C1 segment of cervical spinal cord (tissue), 14 donors: ENCODE measurements at places on chromosomes 12 and 14.

- DNase-seq, result no peak
Measured at GRCh38 chr14:77561881-77562280, 54.6 kb downstream of the SPTLC2 start.

DNA sequence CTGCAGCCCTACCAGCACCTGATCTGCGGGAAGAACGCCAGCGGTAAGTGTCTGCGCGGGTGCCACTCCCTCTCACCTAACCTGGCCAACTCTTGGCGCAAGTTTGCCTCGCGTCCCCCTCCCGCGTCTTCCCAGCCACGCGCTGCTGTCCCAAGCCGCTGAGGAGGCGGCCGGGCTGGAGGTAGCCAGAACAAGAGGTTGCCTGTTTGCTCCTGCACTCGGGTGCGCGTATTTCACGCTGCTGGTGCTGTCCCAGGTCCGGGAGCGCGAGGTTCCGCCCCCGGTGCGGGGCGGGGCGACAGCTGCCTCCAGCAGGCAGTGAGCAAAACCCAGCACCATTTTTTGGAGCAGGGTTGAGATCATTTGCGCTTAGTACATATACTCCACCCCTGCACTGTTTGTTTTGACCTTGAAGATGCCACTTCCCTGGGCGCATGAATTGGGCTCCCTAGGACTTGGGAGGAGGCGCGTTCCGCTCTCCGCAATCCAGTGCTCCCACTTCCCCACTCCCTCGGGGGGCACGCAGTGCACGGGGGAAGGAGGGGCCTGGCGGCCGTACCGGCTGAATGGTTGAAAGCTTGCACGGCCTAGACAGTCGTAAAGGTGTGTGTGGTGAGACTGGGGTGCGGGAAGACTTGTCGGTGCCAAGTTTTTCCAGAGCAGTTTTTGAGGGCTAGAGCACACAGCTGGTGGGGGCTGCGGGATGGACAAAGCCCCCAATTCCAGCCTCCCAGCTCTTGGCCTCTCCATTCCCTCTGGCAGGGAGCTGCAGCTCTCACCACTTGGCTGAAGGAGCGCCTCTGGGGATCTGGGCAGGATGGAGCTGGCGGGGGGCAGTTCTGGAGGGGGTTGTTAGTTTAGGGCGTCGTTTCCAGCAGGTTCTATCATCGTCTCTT is 226.9 kb upstream of the CRY1 start:
- no peak for DNase-seq

- DNase-seq, result no peak
Measured at GRCh38 chr12:21989819-21990412, 48.7 kb upstream of the ABCC9 start.

- no peak for DNase-seq
Measured at GRCh38 chr14:105844810-105845724, 318.7 kb downstream of the TMEM121 start.

DNA sequence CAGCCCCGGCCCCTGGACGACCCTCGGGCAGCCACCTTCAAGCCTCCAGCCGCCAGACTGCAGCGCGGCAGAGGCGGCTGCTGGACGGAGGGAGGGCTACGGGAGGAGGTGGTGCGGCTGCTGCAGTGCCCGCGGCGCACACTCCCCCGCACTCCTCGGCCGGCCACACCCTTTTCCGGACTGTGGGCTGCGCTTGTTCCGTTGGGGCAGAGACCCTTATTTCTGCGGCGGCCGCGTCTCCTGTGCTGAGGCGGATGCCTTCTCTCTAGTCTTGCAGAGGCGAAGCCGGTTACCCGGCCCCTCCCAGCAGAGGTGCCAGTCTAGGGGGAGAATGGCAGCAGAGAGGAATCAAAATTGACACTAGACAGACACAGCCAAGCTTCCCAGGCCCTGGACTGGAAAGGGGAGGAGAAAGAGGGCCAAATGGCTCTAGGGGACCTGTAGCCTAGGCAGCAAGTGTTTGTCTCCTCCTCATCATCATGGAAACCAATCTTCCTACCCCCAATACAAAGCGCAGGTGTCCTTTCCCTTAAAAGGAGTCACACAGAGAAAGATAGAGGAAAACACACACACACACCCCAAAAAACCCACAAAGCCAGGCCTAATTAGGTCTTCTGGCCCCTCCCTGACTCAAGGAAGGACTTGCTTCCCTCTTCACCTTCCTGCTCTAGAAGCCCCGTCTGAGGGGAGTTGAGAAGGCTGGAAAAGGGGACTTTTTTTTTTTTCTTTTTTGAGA is 1.3 kb downstream of the ESYT1 start:
- peak; percentile 19 for DNase-seq

DNA sequence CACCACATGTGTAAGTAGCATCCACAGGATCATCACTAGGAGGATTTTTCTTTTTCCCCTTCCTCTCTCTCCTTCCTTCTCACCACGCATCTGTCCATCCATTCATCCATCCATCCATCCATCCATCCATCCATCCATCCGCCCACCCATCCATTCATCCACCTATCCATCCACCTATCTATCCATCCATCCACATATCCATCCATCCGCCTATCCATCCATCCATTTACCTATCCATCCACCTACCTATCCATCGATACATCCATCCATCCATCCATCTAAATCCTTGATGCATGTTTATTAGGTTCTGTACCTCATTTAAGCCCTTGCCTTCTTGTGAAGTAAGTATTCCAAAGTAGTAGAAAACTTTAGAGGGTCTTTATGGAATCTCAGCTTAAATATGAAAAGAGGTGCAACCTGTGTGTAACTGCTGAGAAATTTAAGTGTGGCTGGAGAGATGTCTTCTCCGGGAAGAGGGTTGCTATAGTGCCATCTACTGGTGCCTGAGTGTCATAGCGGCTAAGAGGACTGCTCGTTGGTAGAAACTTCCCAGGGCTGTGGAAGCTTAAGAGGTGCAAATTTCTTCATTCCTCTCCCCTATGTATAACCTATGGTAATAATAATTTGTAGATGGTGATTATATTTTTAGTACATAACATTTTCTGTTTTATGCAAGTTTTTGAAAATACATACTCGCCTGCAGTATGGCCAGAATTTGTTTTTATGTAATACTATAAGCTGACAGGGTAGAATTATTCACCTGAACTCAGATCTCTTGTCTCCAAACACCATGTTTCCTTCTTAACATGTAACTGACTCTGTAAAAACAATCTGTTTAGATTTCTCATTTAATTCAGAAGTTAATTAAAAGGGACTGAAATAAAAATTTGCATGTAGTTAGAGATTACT is 46.0 kb downstream of the MYO1H start:
- no peak for DNase-seq

DNA sequence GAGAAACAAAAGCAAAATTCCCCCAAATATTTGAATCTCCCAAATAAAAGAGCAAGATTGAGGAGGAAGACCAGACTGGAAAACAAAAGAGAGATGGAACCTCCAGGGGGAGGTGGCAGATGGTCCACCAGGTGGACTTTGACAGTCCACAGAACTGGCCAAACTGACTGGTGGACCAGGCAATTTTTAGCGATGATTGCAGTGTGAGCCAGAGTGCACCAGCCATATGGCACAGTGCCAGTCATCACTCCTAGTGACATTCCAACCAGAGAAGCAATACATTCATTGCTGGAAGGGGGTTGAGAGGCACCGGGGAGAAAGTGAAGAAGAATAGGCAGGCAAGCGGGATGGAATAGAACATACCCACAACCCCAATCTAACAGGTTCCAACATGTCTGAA is 182.9 kb downstream of the EXOC5 start:
- DNase-seq, result no peak

- DNase-seq, result no peak
Measured at GRCh38 chr14:104788161-104788818, 7.3 kb downstream of the AKT1 start.

DNA sequence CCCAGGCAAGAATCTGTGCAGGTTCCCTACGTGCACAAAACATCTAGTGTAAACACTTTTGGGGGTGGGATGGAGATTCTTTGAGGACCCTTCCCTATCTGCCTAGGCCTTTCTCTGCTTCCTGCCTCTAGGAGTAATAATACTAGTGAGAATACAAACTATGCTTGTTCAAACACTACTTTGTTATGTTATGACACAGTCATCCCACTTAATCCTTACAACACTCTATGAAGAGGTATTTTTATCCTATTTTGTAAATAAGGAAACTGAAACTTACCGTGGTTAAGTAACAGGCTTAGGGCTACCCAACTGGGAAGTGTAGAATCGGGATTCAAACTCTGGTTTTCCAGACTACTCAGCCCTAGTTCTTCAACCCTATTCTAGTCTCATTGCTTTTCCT is 96.5 kb downstream of the KCNA5 start:
- no peak for DNase-seq

DNA sequence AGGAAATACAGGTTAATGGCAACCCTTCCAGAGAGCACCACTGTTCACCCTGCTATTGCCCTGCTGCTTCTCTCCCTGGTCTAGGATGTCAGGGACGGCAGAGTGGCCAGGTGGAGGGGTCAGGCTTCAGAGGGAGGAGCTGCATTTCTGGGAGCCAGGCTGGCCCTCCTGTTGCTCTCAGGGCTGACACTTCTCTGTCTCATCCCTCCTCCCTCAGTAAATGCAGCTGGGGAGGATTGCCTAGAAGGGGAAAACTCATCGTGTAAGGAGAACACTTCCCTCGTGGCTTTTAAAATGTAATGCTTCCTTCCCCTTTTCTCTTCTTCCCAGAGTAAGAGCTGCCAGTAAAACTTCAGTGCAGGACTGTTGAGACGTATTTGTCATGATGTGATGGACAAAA is 20.8 kb downstream of the SUSD6 start:
- DNase-seq, result no peak

DNA sequence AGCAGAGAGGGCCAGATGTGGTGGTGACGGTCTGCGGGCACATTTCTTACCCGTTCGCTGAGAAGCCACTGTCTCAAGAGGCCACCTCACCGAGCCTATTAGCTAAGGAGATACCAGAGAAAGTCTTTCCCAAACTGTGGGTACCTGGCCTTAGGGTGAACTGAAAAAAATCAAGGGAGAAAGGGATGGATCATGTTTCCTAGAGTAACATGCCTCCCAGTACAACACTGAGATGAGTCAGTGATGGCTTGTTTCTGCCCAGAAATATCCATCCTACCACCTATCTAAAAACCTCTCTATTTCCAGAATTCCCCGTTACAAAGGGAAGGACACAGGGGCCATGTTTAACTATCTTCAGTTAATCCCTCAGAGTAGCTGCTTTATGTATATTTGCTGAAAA is 83.7 kb downstream of the LMNTD1 start:
- no peak for DNase-seq

DNA sequence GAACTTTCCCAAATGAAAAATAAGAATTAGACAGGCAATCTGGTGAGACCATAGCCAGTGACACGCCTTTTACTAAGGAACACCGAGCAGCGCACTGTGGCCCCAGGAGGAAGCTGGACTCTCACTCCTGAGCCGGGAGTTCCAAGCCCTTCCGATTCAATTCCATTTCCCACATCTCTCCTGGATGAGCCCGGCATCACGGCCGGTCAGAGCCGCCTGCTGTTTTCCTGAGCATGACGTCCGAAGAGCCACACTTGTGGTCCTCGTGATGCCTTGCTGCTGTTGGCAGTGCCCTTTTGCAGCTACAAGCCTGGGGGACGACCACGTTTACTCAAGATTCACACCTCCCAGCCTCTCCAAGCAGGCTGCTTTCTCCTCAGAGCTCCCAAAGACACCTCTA is 40.8 kb downstream of the FBXL14 start:
- DNase-seq, result no peak

DNA sequence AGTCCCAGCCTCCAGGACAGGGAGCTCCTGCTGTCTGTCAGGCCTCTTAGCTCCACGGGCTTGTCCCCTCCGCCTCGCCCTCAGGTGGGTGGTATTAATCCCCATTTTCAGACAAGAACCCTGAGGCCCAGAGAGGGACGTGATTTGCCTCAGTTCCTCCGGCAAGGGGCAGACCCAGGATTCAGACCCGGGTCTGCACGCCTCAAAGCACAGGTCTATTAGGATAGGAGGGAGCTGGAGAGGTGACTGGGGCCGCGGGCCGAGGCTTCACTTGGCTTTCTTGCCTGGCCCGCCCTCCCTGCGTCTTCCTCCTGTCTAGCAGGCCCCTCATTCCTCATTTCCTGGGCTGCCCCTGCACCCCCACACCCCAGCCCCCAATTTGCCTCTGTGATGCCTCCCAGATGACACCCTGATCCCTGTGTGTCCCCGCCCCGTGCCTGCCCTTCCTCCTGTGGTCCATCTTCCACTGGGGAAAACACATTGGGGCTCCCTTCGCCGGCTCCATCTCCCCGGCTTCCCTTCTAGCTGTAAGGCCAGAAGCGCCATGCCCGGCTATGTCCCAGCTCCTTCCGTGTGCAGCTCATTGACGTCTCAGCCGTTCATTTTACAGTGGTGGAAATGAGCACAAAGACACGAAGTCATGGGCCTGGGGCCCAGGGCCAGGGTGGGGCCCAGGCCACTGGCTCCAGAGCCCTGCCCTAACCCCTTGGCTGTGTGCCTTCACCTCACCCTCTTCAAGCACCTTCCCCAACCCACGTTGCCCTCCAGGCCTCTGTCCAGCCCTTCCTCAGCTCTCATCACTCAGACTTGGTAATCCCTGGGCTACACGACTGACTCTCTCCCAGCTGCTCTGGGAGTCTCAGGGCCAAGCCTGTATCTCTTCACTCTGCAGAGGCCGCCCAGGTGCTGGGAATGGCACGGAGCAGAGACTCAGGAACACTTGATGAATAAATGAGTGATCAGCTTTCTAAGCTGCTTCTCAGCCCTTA is 15.5 kb upstream of the CYP46A1 start:
- DNase-seq, result no peak

DNA sequence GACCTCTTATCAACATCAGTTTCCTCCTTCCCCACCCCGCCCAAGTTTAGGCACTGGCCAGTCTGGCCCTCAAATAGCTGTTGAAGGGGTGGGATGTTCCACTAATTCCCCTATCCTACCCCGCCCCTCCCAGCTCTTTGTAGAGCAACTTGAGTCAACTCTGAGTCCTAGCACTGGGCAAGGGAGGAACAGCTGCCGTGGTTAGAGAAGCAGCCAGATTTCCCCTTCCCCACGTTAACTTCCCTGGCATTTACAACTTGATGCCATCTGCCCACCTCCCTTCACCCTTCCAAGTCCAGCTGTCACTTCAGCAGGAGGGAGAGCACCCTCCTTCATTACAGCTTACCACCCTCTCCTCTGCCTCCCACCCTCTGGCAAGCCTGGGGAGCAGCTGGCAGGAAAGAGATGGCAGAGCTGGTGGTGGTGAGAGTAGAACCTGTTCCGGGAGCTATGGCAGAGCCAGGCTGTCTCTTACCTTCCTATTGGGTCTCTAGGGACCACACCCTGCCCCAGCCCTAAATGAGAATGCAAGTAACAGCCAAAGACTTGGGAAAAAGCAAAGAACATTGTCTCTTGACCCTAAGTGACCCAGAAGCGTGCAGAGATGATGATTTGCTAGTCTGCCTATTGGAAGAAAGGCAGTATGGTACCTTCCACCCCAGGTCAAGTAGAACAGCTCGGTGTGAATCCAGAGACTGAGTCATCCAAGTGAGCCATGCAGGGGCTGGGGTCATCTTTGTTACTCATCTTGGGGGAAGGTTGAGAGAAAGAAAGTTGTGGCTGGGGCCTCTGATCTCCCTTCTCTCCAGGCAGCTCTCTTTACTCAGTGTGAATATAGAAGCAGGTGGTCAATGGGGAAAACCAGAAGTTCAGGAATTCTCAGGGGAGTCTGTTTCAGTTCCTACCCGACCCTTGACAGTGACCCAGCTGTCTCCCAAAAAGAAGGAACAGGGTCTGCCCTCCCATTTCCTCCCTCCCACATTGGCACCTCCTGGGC is 1.5 kb downstream of the BLOC1S1 start:
- DNase-seq, result no peak
